ENCODE measurements at places on chromosomes 4 and X.

- no peak for DNase-seq
Measured at GRCh38 chr4:54085284-54085683, 14.7 kb upstream of the GSX2 start.

- no peak for DNase-seq
Measured at GRCh38 chrX:107559506-107559905, 68.8 kb upstream of the PRPS1 start.

GRCh38 chrX:3697701-3698279 is 15.7 kb downstream of the PRKX start:
- DNase-seq: no peak

- DNase-seq: no peak
Measured at GRCh38 chr4:163600727-163601126, 106.2 kb downstream of the TMA16 start.

DNA sequence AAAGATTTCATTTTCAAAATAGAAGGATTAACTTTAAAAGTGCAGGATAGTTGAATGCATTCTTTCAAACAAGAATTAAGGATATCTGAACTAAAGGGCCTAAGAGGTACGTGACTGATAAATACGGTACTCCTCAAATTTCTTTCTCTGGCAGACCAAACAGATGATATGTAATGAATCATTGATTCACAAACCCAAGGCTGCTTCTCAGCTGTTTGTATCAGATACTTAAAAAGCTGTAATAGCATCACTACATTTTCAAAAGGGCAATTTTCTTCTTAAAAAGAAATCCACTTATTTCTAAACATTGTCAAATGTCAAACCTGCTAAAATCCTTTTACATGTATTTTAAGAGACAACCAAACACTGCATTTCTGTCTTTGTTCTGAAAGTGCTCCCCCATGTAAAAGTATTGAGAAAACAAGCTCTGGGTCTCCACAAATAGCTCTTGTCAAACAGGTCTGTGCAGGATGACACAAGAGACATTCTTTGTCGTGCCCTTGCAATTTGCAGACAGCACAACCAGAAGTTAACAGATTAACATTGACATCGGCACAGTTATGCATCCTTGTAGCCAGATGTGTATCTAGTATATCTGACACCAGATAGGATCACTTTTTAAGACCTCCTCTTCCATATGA is 82.0 kb downstream of the MANBA start:
- no peak for DNase-seq

- no peak for DNase-seq
Measured at GRCh38 chr4:95850161-95850560, 10.3 kb downstream of the PDHA2 start.

DNA sequence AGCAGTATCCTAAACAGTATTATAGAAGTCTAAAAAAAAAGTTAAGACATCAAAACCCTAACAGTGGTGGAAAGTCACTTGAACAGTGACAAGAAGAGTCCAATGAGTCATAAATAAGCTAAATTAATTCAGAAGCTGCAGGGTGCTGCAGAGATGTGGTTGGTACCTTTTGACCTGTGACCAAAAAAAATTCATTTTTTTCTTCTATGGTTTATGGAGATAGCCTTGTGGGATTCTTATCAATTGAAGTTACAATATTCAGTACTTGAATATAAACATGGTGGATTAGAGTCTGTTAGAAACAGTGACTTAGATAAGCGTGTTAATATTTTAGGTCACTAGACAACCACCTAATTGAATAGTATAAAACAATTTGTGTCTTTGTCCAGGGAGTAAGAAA is 35.4 kb downstream of the CCSER1 start:
- DNase-seq: no peak

DNA sequence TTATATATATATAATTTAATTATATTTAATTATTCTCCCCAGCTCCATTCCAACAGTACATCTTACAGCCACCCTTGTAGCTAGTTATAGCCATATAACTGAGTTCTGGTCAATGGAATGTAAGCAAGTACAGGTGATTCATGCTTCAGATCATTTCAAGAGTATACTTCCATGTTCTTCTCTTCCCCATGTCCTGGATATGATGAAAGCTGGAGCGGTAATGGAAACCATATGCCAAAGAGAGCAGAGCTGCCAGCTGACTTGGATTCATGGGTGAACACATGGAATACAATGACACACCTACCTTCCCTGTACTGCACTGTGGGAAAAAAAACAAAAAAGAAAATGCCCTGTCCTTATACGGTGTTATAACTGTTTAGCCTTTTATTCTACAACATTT is 17.5 kb upstream of the CORIN start:
- DNase-seq: no peak

GRCh38 chr4:175054980-175055379 is 136.8 kb downstream of the ADAM29 start:
- no peak for DNase-seq

- DNase-seq: no peak
Measured at GRCh38 chr4:53885668-53886067, 178.7 kb downstream of the CHIC2 start.

GRCh38 chrX:40406330-40406859 is 174.4 kb upstream of the ATP6AP2 start:
- DNase-seq: no peak

Measured in left forelimb (tissue), 1 donor.